NCI-H2029 treated with DMSO at 0.1 percent for 48 hours (cell line): ENCODE measurements at places on chromosomes 11 and 22.

DNA sequence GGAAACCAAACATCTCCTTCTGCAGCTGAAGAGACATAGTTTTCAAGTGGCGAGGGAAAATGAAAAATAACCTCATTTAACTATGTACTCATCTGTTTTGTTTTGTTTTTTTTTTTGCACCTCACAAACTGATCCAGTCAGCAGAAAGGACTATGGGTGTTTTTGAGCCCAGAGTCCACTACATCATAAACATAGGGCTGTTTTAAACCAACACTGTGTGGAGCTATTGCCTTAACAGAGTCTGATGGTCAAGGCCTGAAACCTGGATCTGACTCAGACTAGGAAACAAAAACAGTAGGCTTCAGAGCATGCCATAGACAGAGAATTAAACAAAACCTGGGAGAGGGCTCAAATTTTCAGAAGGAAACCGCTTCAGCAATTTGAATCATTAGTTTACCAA lies 99.3 kb upstream of the FSHB start:
- no peak for DNase-seq

DNA sequence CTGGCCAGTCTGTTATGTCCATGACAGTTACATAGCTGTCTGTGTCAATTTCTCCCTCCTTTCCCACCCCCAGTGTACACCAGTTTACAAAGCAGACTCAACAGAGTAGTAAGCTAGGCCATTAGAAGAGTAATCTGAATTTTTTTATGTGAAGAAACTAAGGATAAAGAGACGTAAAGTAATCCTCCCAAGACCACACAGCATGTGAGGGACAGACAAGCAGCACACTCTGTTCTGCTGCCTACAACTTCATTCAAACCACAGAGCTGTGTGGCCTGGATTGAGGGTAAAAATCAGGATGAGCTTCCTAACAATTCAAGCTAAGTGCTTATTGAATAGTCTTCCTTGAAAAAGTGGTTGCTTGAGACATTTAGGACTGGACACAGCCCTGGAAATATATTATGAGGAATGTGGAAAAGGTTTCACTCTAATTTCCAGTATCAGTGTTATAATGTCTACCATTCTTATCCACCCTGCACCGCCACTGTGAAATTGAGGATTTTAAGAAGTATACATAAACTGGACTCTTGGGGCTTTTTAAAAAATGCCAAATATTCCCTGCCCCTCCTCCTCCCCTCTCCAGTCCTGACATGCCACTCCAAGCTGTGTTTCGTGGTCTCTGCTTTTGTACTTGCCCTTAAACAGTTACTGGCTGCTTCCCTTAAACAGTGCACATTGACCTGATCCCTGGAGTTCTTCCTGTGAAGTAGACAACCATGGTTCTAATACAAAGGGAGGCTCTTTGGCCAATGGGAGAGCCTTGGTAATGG lies 40.9 kb downstream of the EXT2 start:
- no peak for DNase-seq

DNA sequence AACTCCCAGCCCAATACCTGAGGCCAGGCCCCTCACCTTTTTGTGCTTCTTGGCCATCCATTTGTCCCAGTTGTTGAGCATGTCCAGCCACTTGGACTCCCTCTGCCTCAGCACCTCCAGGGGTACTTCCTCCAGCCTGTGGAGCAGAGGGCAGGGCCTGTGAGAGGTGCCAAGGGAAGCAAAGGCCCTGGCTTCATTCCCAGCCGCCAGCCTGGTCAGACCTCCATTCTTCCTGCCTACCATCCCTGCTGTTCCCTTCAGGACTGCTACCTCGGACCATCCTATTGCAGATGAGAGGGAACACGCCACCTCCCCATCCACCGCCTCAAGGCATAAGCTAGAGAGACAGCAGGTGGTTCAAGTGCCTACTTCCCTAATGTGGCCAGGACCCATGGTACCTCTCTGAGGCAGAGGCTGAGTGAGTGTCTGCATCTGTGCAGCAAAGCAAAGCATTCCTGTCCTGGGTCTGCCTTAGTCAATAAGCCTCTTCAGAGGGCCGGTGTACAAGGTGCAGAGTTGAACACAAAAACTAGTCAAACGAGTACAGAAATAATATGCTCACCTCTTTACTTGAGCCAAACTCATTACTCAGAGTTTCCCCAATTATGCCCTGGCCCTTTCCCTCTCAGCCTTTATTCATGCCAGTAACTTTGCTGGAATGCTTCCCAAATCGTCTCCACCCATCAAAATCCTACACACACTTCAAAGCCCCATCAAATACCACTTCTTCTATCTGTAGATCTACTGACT lies 15.4 kb upstream of the CASTOR1 start:
- DNase-seq: peak; percentile 23

GRCh38 chr11:112345706-112346105 lies 85.0 kb upstream of the PLET1 start:
- no peak for DNase-seq

DNA sequence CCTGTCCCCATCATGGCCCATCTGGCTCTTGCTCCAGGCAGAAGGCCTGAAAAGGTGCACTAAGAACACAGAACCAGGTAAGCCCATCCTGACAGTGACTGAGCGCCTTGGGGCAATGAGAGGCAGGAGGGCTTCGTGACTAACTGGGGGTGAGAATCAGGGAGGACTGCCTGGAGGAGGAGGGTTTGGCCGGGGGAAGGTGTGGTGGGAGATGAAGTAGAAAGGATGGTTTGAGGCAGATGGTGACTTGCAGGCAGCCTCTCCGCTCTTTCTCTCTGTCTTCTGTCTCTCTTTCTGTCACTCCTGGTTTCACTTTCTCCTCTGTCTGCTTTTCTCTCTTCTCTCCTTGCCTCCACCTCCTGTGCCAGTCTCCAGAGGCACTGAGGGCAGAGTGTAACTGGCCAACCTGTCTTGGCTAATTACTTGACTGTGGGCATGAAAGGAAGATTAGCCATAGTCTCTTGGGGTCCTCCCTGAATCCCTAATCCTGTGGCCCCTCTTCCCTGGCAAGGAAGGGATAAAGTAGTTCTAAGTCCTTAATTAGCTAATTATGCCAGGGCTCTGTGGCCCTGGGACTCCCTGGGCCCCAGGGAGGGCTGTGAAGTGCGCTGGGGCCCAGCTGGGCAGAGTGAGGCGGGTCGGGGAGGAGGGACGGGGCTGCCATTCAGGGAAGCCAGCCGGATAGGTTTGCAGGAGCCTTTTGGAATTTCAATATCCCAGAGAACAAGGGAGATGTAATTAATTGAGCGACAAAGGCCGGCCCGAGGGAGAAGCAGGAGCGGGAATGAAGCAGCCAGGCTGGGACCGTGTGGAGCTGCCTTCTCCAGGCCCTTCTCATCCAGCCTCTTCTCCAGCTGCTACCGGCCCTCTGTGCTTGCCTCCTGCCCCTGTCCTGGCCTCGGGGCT lies 61.1 kb downstream of the CACNA1I start:
- no peak for DNase-seq

DNA sequence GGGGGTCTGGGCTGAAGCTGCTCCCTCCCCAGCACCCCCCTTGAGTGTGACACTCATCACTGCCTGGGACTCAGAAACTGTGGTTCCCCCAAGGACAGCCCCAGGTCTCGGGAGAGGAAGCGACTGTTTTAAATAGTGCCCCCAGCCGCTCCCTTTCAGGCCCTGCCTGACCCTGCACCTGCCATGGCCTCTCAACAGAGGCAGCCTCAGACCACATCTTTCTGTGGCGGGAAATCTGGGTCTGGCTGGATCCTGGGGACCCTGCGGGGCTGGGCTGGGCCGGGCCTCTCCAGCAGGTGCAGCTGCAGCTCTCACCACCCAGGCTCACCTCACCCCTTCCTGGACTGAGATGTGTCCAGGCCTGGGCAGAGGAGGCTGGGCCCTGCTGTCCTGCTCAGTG lies 3.7 kb upstream of the IGLL1 start:
- no peak for DNase-seq

DNA sequence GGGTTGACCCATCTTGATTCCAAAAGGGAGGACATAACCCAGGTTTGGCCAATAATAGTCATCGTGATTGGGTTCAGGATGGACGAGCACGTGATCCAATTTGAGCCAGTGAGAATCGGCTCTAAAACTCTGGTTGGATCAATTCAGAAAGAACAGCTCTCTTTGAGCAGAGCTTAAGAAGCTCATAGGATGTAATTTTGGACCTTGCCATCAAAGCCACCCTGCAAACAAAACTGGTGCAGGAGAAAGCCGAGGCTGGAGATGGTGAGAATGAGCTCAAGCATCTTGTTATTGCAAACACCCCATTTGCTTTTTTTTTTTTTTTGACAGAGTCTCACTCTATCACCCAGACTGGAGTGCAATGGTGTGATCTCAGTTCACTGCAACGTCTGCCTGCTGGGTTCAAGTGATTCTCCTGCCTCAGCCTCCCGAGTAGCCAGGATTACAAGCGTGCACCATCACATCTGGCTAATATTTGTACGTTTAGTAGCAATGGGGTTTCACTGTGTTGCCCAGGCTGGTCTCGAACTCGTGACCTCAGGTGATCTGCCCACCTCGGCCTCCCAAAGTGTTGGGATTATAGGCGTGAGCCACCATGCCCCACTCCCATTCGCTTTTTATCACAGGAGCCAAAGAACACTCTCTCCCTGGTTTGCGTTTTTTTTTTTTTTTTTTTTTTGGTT lies 13.8 kb upstream of the MIAT start:
- no peak for DNase-seq

DNA sequence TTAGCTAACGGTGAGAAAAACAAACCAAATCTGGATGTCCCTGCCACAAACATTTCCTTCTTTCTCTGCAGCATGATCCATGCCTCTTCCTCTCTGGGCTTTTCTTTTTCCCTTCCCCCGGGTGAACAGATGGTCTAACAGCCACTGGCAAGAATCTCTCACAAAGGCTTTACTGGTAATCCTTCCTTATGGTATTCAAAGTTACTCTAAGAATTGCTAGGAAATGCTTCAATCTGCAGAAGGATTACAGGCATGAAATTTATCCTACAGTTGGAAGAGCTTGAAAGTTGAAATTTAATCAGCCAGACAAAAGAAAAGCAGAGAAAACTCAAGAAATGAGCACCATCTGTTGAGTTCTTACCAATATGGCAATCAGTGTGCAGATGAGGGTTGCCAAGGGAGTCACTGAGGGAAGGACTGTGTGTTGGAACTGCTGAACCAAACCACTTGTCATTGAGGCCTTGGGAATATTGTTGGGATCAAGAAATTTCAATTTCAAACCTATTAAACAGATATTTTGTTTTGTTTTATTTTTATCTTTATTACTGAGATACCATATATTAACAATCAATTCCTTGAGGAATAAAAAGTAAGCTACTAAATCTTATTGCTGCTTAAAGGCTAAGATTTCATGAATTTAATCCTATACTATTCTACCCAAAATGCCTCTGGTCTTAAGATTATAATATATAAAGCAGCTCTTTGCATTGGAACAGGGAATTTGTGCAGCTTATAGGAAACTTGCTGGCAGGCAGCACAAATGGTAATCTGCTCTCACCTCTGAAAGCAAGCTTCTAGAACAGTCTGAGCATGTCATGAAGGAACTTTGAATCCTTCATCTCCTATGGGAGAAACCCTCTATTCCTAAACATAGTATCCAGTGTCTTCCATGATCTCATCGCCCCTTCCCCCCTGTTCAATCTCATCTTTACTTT lies 29.7 kb upstream of the NDUFC2 start:
- no peak for DNase-seq
